ENCODE measurements at places on chromosomes 13 and 19.
A peak's percentile ranks its signal among the peaks of the same experiment; 100 is the strongest.

DNA sequence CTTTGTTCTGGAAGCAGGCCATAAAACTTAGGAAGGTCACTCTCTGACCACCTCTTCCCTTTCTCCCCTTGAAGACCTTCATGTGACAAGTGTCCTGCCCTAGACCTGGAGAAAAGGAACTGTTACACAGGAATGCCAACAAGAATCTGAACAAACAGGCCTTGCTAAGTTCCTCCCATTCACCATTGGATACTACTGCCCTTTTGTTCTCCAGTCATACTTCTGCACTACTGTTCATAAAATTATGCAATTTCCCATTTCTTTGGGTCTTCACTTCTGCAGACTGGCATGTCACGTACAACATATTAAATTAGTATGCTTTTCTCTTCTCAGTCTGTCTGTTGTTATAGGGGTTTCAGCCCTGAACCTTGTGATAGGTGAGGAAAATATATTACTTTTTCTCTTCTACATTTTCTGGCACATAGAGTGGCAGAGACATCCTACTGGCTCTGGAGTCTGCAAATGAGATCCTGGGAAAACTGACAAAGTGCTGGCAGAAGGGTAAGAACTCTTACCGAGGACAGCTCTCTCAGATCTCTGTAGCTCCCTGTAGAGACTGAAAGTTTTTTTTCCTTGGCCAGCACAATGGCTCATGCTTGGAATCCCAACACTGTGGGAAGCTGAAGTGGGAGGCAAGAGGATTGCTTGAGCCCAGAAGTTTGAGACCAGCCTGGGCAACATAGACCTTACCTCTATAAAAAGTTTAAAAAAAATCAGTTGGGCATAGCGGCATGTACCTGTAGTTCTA, 87.6 kb upstream of the SPRY2 start:
- DNase-seq: no peak

DNA sequence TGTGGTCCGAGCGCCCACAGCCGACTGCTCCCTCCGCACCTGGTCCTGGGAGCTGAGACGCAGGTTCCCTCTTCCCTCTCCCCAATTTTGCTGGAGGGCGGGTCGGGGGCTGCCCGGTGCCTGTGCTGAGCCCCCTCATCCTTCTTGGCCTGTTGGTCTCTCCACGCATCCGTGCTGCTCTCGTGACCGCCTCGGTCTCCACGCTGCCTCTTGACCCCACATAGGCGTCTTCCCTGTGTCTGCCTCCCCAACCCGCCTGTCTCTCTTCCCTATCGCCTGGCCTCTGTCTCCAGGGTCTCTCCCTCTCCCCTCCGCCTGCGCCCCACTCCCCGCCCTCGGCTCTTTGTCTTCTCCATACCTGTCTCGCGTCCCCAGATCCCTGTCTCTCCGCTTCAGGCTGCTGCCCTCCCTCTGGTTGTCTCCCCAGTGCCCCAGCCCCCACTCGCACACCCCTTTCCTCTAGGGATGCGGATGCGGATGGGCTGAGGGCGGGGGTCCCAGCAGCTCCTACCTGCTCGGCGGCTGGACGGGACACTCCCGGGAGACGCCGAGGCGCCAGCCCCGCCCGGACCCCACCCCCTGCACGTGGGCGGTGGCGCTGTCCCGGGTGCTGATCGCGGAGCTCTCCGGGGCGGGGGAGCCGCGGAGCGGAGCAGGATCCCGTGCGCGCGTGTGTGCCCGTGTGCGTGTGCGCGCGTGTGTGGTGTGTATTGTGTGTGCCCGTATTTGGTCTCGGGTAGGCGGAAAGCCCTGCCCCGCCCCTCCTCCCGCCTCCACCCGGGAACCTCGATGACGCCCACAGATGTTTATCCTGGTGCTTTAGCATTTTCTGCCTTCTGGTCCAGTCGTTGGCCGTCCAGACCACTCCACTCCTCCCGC, at the start of gene SYT5:
SYT5 (minus strand) TSS at position 684 of the 879 bp plus-strand sequence. CDS start 1,248 bp downstream, outside the sequence.
- no peak for DNase-seq

DNA sequence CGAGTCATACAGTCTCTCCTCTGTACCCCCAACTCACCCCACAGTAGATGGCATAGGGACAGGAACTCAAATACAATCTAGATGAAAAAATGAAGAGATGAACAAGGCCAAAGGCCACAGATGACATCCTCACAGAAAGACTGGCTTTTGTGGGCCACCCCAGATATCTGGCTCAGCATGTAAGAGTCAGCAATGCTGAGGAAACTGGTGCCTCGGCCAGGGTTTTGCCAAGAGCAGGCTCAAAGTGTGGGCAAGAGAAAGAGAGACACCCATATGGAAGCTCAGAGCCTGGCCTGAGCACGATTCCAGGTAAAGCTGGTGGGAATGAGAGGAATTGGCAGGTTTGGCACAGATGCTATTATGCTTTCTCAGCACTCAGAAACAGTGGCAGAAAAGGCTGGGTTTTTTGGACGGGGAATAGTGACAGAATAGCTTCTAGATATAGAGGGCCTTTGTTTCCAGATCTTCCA, 460.6 kb downstream of the FOXO1 start:
- DNase-seq: no peak

GRCh38 chr19:1018932-1019615, 1.8 kb downstream of the TMEM259 start:
- no peak for DNase-seq

- DNase-seq: peak; percentile 34
These were observed 33.3 kb downstream of the SUGP2 start for GRCh38 chr19:18999896-19000620.

Data from iris pigment epithelial cell (primary cell).